ENCODE measurements at places on chromosomes 16 and 17.

- peak; percentile 97 for DNase-seq
These were observed at the start of gene NMT1 for GRCh38 chr17:45060797-45061605. Gene NMT1, plus strand, starts transcription at chr17:45061317. Its CDS starts 13 bp downstream, at chr17:45061330.

DNA sequence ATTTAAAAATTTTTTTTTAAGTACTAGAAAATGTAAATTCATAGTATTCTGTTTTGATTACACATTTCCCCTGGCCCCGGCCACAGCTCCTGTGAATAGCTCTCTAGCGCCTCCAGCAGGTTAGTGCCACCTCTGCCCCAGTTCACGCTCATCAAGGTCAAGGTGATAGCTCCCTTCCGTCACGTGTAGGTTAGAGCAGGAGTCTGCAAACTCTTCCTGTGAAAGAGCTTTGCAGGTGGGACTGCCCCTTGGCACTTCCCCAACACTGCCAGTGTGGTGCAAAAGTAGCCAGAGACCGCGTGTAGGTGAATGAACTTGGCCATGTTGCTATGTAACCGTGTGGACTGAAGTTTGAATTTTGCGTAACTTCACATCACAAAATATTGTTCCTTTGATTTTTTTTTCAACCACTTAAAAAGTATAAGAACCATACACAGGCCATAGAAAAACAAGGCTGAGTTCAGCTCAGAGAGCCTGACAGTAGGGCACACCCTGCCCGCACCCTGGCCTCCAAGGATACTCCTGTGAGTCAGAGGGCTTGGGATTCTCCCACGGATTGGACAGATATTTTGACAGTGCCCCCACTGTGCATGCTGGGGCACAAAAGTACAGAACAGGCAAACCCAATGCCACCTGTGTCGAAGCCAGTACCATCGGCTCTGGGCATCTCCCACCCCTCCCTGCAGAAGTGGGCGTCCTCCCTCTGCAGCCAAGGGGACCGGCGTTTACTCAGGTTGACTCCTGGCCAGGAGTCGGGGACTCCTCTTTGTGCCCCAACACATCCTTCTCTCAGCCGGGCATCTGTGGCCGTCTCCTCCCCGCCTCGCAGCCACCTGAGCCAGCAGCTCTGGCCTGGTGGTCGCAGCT, 92.0 kb upstream of the CHMP6 start:
- no peak for DNase-seq

- no peak for DNase-seq
These were observed 372.3 kb upstream of the SALL1 start for GRCh38 chr16:51523400-51523799.

DNA sequence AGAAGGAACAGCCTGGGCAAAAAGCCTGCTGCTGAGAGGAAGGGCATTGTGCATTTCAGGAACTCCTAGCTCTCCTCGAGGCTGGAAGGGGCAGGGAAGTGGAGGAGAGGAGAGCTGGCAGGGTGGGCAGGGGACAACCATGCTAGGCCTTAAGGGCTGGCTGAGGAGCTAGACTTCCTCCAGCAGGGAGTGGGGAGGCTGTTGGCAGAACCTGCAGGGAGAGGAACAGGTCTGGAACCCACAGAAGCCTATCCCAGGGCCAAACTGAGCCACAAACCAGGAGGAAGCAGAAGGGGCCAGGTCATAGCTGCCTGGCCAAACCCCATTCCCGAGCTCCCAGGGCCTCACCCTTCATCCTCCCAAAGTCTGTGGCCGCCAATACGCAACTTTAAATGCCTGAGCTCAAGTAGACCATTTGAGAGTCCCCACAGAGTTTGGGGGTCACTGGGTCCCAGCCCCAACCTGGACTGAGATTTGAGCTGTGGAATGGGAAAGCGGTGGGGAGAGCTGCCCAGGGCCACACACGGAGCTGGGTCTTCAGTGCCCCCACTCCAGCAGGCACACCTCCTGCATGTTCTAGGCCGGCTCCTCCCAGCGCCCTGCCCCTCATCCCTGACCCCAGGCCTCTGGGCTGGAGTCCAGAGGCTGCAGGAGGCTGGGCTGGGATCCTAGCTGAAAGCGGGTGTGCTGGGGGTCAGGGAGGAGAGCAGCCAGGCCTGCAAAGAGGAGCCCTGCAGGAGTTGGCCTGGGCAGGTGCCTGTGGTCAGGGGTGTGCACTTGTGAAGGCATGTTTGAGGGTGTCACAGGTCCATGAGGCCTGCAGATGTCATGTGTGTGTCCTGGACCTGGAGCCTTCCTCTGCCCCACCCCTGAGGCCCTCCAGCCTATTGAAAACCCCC, 4.5 kb downstream of the CDH5 start:
- no peak for DNase-seq

DNA sequence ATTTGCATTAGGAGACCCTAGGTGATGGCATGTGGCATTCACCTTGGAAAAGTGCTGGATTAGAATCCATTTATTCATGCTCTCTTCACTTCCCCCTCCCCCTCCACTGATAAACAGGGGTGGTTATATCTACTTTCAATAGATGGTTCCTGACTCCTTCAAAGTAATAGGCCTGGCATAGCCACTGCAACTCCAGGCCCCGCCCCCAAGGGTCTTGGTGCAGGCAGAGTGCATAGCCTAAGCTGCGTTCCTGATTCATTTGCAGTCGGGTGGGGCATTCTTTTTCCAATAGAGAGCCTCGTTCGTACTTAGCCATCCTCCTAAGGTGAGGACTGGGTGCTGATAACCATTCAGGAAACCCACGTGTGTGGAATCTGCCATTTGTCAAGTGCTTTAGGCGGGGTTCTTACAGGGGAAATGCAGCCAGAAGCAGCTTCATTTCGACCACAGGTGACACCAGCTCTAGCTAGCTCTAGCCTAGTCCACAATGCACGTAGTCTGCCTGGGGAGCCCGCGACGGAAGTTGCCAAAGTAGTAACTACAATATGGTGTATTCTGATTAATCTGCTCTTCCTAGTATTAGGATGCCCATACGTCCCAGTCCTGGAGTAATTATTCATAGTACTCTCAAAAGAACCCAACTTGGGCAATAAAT, 11.1 kb downstream of the UBE2O start:
- DNase-seq = no peak

DNA sequence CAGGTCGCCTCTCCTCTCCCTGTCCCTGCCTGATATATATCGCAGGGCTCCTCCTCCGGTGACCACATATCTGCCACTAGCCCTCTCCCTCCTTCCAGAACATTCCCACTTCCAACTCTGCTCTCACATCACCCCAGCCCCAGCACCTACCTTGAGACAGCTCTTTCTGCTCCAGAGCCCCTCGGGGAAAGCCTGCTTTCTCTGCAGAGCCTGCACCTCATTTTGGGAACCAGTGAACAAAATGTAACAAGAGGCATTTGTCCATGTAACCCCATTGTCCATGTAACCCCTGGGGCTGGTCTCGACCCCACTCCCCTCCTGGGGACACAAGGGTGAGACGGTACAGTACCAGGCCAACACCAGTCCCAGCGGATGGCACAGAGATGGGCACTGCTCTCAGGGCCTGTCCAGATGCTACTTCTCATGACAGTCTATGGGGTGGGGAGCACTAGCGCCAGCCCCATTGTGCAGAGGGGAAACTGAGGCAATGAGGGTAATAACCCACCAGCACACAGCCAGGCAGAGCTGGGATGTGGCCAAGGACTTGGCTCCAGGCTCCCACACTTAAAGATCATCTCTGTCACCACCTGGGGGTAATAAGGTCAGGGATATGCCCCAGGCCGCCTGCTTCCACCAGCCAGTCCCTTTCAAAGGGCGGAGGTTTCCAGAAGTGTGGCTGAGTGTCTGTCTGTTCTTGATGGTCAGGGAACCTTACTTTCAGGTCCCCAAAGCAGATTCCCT, 42.9 kb downstream of the TBC1D16 start:
- DNase-seq = no peak

Data from substantia nigra (tissue), 51 donors.